ENCODE measurements at places on chromosomes 13 and 19.

DNA sequence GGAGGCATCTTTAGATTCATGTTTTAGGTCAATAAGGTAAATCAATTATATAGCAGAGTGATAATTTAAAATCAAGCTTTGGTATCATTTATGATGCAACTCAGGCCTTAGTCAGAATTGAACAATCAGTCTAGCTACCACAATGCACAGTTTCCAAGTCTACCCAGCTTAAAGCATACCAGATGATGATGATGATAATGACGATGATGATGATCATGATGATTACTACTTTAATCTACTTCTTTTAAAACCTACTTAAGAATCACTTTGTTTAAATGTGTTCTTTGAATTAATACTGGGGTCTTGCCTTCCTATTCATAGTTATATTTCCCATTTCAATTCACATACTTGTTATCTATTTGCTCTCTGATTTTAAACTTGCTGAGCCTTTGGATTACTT lies 1872.7 kb downstream of the OLFM4 start:
- no peak for ATAC-seq

GRCh38 chr13:48976576-48977285 lies 1.0 kb downstream of the FNDC3A start:
- no peak for ATAC-seq

DNA sequence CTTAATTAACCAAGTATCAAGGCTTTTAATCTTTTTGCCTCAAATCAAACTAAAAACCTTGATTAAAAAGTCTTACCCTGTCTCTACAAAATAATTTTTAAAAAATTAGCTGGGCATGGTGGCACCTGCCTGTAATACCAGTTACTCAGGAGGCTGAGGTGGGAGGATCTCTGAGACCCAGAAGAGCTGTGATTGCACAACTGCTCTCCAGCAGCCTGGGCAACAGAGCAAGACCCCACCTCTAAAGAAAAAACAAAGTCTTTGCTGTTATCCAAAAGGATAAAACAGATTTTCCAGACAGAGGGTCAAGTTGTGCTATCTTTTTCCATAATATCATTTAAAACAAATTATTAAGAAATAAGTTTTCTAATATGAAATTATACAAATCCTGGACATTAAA lies 26.8 kb upstream of the CEBPG start:
- ATAC-seq = no peak

DNA sequence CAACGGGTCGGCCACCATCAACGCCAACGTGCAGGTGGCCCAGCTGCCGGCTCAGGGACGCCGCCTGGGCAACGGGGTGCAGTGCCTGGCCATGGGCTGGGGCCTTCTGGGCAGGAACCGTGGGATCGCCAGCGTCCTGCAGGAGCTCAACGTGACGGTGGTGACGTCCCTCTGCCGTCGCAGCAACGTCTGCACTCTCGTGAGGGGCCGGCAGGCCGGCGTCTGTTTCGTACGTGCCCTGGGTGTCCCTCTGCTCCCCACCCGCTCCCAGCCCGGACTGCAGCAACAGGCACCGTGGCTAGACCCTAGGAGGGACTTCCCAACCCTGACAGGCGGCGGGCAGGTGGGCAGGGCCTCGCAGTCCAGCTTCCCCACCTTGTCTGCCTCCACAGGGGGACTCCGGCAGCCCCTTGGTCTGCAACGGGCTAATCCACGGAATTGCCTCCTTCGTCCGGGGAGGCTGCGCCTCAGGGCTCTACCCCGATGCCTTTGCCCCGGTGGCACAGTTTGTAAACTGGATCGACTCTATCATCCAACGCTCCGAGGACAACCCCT lies 3.5 kb downstream of the ELANE start:
- no peak for ATAC-seq

GRCh38 chr13:106243011-106243565 lies 292.4 kb downstream of the EFNB2 start:
- ATAC-seq = no peak

DNA sequence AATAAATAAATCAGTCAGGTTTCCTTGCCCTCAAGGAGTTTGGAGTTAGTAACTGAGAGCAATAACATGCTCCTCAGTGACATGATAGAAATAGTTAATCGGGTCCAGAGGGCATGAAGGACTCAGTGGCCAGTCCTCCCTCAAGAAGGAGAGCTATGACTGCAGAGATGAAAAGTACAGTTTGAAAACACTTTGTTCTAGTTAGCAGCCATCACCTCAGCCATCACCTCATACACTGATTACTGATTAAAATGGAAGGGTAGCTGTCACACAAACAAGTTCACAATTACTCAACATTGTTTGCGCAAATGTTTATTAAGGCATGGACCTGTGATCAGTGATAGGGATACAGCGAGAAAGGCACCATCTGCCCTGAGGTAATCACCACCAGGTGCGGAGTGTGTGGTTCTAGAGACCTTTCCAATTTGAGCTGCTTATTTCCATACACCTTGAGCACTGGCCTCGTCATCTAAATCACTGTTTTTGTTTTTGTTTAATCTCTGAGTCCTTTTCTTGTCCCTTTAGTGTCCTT lies 85.3 kb upstream of the RAP2A start:
- ATAC-seq = no peak

DNA sequence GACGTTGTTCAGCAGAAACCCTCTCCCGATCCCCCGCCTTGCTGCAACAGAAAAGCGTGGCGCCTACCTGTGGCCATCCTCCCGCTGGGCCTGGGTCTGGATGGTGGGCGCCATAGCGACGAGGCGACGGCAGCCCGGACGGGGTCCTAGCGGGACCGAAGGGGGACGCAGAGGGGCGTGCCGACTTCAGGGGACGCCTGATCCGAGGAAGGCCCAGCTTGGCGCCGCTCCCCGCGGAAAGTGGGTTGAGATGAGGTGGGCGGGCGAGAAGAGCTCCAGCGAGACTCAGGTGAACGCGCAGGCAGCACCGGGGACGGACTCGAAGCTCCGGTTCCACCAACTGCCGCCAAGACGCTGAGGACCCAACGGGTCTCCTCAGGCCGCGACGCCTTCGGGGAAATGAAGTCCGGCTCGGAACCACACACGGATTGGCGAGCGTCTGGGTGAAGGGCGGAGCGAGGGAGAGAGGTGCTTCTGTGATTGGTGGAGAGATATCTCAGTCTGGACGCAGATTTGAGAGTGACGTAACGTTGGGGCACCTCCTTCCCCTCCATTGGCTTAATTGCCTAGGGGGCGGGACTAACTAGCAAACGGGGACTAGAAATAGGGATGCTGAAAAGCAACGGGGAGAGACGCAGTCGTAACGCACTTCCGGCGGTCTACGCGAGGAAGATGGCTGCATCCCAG lies at the start of the genes MED29 and PAF1:
TSS of gene MED29 (plus strand) at position 628 of the 687 bp plus-strand sequence. CDS start at position 673, 45 bp downstream.
TSS of gene PAF1 (minus strand) at position 356 of the 687 bp plus-strand sequence. CDS start at position 114, 242 bp downstream.
- peak; percentile 94 for ATAC-seq

- no peak for ATAC-seq
These were observed 104.7 kb upstream of the TSC22D1 start for GRCh38 chr13:44680746-44681355.

GRCh38 chr13:48412881-48413351 lies at the start of gene LPAR6:
Gene LPAR6 (minus strand): TSS chr13:48413113. CDS start chr13:48412423, 690 bp downstream.
- ATAC-seq = peak; percentile 56

DNA sequence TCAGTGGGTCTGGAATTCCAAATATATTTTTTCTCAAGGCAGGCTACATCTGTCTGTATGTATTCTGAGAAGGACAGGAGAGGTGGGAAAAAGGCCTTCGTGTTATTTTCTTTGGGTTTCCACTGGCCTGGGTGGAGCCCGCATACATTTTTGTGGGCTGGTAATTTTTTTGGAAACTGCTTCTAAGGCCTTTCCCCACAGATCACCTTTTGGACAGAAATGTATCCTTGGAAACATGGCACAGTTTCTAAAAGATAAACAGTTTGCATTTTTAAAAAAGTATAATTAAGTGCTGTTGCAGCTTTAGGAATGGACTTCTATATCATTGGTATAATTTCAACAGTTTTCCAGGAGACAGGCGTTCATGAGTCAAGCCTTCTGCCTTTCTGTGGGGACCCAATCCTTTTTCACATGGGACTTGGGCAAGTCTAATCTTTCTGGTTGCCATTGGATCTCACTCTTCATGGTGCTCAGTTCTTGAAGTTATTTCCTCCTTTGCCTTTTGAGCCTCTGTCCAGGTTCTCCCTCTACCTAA lies 8.9 kb downstream of the RFX2 start:
- ATAC-seq = no peak

- ATAC-seq = no peak
These were observed 30.4 kb downstream of the SLC25A15 start for GRCh38 chr13:40819797-40820315.

- no peak for ATAC-seq
These were observed 108.1 kb downstream of the CACNA1A start for GRCh38 chr19:13398182-13398581.

- no peak for ATAC-seq
These were observed 59.6 kb downstream of the GPALPP1 start for GRCh38 chr13:45048890-45049407.

DNA sequence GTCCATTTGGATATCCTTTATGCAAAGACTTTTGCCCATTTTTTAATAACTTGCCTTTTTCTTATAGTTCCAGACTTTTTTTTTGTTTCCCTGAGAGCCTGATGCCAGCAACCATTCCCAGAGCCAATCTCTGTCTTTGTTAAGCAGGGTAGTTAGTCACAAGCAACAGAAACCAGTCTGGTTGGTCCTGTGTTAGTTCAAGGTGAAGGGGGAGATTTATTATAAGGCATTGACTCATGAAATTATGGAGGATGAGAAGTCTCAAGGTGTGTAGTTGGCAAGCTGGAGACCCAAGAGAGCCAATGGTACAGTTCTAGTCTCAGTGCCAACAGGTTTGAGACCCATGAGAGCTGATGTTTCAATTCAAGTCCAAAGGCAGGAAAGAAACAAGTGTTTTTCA lies 33.0 kb downstream of the GPR12 start:
- ATAC-seq = no peak

DNA sequence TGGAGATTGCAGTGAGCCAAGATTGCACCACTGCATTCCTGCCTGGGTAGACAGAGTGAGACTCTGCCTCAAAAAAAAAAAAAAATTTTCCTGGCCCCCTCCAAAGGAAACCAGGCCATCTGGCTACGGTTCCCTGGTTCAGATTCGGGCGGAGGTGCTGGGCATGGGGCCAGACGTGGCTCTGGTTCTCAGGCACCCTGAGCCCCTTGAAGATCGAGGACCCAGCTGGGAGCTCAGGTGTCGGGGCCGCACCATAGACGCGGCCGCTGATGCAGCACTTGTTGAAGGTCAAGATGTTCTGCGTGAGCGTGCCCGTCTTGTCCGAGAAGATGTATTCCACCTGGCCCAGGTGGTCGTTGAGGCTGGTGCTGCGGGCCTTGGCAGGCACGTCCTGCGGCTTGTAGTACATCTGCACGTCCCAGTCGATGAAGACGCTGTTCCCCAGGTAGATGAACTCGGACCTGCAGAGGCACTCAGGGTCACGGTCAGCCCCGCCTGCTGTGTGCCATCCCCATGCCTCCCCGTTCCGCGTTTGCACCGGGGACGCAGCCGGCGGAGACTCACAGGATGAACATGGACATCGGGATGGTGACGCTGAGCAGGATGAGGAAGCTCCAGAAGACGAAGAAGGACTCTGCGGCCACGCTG lies 12.3 kb downstream of the ATP8B3 start:
- ATAC-seq = no peak

- ATAC-seq = no peak
These were observed 309.1 kb downstream of the KLF5 start for GRCh38 chr13:73367886-73368285.

DNA sequence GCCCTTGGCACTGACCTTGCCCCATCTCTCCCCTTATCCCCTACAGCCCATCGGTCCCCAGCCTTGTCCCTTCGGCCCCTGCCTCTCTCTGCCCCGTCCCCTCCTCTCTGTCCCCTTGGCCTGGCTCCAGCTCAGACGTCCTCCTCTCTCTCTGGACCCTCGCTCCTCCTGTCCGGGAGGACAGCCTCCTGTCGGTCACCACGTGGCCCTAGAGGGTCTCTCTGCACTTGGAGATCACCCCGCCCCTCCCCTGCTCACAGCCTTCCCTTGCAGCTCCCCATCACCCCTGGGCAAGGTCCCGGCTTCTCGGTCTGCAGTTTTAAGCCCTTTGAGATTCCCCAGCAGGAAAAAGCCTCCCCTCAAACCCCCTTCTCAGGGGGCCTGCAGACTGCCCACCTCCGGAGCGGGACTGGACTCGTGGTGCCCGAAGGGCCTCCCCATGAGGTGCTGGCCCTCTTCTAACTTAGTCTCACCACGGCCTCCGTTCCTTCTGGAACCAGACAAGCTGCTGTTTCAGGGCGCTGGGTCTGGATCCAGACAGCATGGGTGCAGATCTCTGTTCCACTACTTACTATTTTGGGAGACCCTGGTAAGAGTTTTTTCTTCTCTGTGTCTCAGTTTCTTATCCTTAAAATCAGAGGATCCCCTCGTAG lies 3.3 kb upstream of the KLK15 start:
- ATAC-seq = peak; percentile 7

GRCh38 chr13:52452470-52452869 lies 2.0 kb upstream of the VPS36 start:
- no peak for ATAC-seq

GRCh38 chr19:5478241-5478924 lies 23.2 kb downstream of the ZNRF4 start:
- no peak for ATAC-seq

- no peak for ATAC-seq
These were observed 60.9 kb downstream of the RYR1 start for GRCh38 chr19:38494379-38494778.

GRCh38 chr13:30147015-30147414 lies 160.3 kb downstream of the KATNAL1 start:
- ATAC-seq = peak; percentile 45

- no peak for ATAC-seq
These were observed 13.2 kb downstream of the KLK4 start for GRCh38 chr19:50898018-50898417.

DNA sequence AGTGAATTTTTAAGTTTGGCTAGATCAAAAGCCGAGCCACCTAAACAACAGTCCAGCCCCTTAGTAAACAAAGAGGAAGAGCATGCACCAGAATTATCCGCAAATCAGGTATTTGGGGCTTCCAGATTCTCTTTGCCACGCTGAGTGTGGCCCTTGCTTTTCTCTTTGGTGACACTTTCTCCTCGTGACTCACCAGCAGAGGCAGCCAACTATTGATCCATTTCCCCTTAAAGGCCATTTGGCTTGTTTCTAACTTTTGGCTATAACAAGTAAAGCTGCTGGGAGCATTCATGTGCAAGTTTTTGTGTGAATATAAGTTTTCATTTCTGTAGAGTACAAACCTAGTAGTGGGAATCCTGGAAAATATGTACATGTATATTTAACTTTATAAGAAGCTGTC lies 17.6 kb upstream of the WDR88 start:
- ATAC-seq = no peak

- ATAC-seq = no peak
These were observed 55.8 kb upstream of the OBI1 start for GRCh38 chr13:78714717-78715116.

DNA sequence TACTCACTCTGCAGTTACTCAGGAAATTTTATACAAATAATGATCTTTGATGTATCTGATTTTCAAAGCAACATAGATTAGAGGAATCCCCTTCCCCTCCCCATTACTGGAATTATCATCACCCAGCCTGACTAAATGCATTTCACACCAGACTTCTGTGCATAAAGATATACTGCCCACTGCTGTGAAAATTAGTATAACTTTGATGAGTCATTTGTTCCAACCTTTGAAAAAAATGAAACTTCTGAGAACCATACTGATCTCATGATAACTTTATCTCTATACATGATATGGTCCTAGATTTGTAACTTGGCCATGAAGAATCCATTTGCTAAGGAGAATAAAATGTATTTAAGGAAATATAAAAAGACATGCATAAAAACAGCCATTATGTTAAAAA lies 63.9 kb downstream of the GPC6 start:
- ATAC-seq = peak; percentile 46

- peak; percentile 97 for ATAC-seq
These were observed 146.7 kb upstream of the FNDC3A start for GRCh38 chr13:48828962-48829411.

GRCh38 chr13:21701460-21701859 lies 30.6 kb downstream of the FGF9 start:
- ATAC-seq = peak; percentile 29

GRCh38 chr13:91572944-91573598 lies 174.7 kb downstream of the GPC5 start:
- ATAC-seq = no peak
